ENCODE measurements at places on chromosomes 2 and 18.
A peak's percentile ranks its signal among the peaks of the same experiment; 100 is the strongest.

GRCh38 chr2:32918774-32919173 lies 28.0 kb upstream of the LTBP1 start:
- no peak for DNase-seq

DNA sequence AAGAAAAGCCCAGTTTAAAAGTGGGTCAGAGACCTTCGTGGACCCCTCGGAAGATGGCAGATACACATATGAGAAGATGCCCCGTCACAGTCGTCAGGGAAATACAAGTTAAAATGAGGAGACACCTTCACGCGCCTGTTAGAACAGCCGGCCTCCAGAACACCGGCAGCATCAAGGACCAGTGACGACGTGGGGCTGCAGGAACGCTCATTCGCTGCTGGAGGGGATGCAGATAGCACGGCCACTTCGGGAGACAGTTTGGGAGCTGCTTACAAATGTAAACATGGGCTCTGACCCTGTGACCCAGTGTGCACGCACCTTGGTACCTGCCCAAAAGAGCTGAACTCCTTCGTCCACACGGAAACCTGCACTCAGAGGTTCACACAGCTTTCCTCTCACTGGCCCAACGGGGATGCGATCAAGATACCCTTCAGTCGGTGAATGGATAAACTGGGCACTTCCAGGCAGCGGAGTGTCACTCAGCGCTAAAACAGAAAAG lies 83.7 kb upstream of the CTDP1 start:
- DNase-seq: no peak

GRCh38 chr2:55876429-55877086 lies 47.0 kb downstream of the EFEMP1 start:
- DNase-seq: no peak

DNA sequence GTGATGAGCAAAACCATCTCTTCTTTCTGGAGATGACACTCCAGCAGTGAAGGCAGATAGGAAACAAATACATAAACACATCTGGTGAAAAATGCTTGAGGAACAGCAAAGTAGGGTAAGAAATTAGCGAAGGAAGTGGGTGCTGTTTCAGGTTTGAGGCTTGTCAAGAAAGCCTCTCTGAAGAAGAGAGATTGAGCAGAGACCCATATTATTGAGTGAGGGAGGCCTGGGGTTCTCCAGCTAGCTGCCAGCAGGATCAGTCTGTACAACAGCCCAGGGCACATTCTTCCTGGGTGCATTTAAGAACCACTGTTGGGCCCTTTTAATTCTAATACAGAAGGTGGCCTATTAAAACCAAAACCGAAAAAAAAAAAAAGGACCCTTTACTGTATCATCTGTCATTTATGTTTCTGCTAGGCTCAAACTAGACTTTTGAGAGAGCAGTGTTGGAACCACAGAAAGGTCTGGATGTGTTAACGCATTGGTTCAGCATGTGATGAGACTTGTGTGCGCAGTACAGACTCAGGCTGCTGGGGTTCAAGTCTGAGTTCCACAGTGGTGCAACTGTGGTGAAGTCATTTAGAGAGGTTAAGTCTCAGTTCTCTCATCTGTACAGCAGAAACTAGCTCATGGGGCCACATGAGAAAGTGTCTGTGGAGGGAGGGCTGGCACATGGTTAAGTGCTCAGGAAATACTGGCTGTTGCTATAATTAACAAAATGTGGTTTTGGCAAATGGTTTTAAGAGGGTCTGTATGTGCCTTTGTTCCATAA lies 28.9 kb downstream of the MGAT5 start:
- DNase-seq: no peak

DNA sequence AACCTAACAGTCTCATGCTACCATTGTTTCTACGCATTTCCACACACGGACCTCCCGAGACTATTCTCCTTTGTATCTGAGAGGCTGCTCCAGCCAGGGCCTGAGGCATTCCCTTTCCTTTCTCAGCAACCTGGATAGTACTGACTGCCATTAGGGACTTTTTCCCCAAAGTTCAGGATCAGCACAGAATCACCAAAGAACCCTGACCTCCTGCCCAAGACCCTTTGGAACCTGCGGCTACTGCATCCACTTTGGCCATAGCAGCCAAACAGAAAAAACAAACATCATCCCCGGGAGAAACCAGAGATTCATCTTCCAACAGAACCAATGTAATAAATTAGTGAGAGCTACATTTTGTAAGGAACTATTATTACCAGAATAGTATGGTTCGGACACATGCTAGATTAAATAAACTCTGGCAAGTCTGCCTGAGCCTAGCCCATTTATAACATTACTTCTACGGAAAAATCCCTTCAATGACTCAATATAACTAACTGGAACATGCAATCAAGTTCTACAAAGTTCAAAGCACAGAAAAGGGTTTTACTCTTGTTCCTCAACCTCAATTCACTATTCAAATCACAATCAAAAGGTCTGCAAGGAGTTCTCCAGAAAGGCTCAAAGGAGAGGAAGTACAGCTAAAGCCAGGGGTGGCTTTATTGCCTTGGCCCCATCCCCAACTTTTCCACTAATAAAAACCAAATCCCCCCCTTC lies 51.8 kb downstream of the LPIN2 start:
- DNase-seq: no peak

DNA sequence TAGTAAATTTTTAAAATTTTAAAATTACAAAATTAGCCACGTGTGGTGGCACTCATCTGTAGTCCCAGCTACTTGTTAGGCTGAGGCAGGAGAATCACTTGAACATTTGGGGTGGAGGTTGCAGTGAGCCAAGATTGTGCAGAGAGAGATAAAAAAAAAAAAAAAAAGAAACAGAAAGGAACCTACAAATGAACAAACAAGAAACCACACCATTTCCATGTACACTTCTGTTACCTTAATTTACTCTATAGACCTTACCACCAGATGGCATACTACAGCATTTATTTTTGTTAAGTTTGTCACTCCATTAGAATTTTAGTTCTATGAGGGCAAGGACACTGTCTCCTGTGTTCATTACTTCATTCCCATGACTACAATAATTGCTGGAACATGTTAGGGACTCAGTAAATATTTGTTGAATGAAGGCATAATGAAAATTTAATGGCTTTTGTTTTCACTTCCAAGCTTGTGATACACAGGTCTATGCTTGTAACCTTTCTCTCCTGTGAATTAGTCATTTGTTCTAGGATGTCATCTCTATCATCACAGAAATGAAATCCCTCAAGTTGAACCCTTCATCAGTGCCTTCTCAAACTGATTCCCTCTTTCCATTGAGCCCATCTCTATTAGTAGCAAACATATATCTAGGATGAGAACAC lies 76.0 kb downstream of the ARHGAP15 start:
- no peak for DNase-seq

DNA sequence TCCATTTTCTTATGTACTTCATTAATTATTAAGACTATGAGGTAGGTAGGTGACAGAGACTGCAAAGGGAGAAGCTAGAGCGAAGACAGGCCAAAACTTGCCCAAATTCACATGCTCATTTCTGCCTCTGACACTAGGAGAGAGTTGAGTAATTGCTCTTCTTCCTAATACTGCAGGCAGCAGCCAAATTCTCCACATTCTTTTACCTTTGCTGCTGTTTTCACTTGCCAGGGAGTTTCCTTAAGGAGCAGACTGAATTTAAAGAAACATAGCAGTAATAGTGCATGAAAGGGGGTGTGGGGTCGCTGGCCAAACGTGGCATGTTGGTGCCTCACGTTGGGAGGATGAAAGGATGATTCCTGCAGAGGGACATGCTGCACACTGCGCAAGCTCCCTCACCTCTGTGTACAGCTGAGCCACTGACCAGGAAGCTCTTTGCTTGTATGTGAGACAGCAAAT lies 12.3 kb downstream of the CRIM1 start:
- DNase-seq: no peak

DNA sequence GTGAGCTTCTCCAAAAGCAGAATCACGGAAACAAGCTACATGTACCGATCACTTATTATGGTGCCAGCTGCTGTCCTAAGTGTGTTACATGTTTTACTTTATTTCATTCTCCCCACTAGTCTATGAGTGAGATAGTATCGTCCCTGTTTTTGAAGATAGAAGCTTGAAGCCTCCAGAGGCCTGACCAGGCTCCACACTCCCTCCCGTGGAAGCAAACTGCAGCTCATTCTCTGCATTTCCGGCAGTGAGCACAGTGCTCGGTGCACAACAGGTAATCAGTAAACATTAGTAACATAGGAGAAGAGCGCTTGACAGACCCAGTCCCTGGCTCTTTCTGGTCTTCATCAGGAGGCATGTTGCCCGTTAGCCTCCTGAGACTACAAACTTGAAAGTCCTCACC lies 72.9 kb downstream of the ZBTB7C start:
- DNase-seq: no peak

DNA sequence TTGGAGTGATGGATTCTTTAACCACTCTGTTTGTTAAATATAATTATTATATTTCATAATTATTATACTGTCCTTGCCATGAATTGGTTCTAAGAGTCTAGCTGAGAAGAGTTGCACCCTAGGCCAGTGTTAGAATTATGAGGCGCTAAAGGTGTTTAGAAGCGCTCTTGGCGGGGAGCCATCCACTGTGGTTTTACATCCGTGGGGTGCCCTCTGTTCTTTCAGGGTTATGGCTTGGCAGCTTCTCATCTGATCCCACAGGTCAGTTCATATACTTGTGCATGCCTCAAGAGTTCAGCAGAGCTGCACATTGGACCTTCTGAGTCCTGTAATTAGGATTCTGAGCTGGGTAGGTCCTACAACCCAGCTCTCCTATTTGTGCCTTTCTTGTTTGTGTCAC lies 9.1 kb downstream of the ASAP2 start:
- no peak for DNase-seq

DNA sequence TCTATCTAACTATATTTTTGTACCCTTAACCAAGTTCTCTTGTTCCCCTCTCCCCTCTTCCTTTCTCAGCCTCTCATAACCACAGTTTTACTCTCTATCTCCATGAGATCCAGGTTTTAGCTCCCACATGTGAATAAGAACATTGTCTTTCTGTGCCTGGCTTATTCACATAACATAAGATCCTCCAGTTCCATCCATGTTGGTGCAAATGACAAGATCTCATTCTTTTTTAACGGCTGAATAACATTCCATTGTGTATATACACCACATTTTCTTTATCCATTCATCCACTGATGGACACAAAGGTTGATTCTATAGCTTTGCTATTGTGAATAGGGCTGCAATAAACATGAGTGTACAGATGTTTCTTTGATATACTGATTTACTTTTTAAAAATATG lies 83.9 kb upstream of the TMEM178A start:
- DNase-seq: no peak

DNA sequence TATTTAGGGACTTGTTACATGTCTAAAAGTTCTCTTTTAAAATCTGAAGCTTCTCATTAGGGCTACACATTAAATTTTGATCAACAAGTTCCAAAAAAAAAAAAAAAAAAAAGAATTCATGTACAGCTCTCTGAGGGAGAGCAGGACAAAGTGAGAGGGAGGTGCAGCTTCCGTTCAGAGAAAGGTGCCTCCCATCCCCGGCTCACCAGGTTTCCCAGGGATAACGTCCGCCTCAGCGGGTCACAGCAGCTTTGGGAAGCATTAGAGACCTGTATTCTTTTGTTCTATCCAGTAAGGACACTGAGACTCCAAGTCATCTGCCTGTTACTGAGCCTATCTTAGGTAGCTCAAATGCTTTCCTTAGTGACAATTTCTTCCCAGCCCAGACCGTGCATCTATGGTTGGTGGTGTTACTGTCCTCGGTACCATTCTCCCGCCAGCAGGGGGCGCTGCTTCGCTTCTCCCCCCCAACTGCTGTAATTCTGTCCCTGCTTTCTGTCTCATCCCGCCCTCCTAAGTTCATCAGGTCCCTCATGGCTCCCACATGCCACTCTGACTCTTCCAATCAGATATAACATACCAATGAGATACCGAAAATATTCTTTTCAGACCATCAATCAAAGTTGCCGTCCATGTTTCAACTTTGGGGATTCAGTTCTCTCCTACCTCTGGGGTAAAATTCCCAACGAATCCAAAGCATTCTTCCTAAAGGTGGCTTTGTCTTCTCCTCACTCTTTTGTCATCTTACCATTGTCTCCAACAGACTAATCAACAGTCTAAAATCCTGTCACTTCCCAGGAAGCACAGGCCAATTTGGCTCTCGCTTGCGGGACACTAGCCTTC lies 466.5 kb downstream of the METTL4 start:
- peak; percentile 4 for DNase-seq
